Large intestine (tissue), 12 donors: ENCODE measurements at places on chromosomes 3 and 15. TPM values are rescaled to one million over a fixed set of nuclear protein-coding genes. Genes with fewer than 3 reads are reported as not detected.

Gene CHST2
- polyA plus RNA-seq, result 5.0 TPM

Gene HES1
- 53.9 TPM for polyA plus RNA-seq

Gene CLDN18
- 4.1 TPM for polyA plus RNA-seq

Gene CCR9
- polyA plus RNA-seq, result 1.0 TPM

Gene HACD3
- 91.3 TPM for polyA plus RNA-seq

Gene CACNA1D
- 58.2 TPM for polyA plus RNA-seq

Gene ANKRD34C
- not detected for polyA plus RNA-seq

Gene FBXL22
- 6.3 TPM for polyA plus RNA-seq

Gene RHOA
- polyA plus RNA-seq, result 332 TPM

Gene SLC27A2
- 29.6 TPM for polyA plus RNA-seq

Gene SETD2
- polyA plus RNA-seq, result 37.1 TPM

Gene RBM5
- polyA plus RNA-seq, result 272 TPM

Gene SELENOK
- 56.3 TPM for polyA plus RNA-seq

Gene VILL
- polyA plus RNA-seq, result 73.7 TPM

Gene C2CD4A
- polyA plus RNA-seq, result 3.6 TPM

Gene TAGLN3
- 20.2 TPM for polyA plus RNA-seq

Gene FAM162A
- 60.4 TPM for polyA plus RNA-seq

Gene NGLY1
- polyA plus RNA-seq, result 31.1 TPM

Gene OR5K2
- polyA plus RNA-seq, result 0.40 TPM

Gene MYH15
- polyA plus RNA-seq, result 1.0 TPM

Gene SGO1
- polyA plus RNA-seq, result 4.7 TPM

Gene NEK10
- polyA plus RNA-seq, result 0.87 TPM

Gene LRRK1
- polyA plus RNA-seq, result 4.2 TPM

Gene CSPG4
- 6.9 TPM for polyA plus RNA-seq

Gene HTR3E
- polyA plus RNA-seq, result 0.03 TPM

Gene ABI3BP
- 75.9 TPM for polyA plus RNA-seq

Gene EPHA3
- polyA plus RNA-seq, result 3.0 TPM

Gene KLHL40
- polyA plus RNA-seq, result 0.25 TPM

Gene XCR1
- 1.2 TPM for polyA plus RNA-seq

Gene POMGNT2
- 13.5 TPM for polyA plus RNA-seq

Gene PRICKLE2
- 10.5 TPM for polyA plus RNA-seq
